ACHN (cell line): ENCODE measurements at places on chromosomes 6 and 20.

- no peak for DNase-seq
Measured at GRCh38 chr6:147530132-147531060, 21.9 kb downstream of the SAMD5 start.

GRCh38 chr20:62198931-62199330, 16.1 kb downstream of the MTG2 start:
- DNase-seq = no peak

GRCh38 chr20:21101932-21102575, 4.1 kb downstream of the LINC00237 start:
- DNase-seq = no peak

DNA sequence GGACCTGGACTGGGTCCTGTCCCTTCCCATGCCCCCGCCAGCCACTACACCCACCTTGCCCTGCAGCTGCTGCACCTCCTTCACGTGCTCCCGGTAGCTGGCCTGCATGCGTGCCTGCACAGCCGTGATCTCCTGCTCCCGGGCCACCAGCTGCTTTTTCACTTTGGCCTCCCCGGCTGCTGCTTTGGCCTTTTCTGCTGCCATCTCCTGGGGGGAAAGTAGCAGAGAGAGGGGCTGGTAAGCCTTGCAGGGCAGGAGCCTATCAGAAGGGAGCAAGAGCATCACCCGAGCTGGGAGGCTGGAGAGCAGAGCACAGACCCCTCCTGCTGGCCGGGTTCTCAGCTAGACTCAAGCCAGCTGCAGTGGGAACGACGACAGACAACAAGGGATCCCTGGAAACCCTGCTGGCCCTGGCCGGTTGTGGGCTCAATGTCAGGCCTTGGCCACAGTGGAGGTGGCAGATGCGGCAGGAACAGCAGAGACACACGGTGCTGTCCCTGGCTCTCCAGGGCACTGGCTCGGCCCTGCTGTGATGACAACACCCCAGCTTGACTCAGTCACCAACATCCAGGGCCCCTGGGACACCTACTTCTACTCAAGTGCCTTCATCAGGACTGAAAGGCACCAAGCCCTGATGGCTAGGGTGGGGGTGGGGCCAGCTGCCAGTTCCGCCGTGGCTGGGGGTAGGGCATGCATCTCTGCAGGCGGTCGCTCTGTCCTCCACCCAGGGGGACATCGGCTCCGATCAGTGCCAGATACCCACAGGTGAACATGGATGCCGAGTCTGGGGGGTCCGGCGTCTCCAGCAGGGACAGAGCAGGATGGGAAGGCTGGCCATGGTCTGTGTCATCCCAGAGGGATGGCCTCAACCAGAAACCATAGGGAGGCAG, 45.3 kb downstream of the RRBP1 start:
- no peak for DNase-seq

GRCh38 chr6:84372290-84372689, 144.8 kb upstream of the CEP162 start:
- DNase-seq = no peak

- DNase-seq = no peak
Measured at GRCh38 chr20:63558804-63559484, 5.0 kb downstream of the FNDC11 start.

- no peak for DNase-seq
Measured at GRCh38 chr20:32141465-32141980, 32.0 kb downstream of the TM9SF4 start.

GRCh38 chr6:148193063-148193680, 149.5 kb upstream of the SASH1 start:
- no peak for DNase-seq
